NCI-H524 (cell line): ENCODE measurements at places on chromosomes 4 and X.

GRCh38 chr4:8478801-8479744 is 38.5 kb downstream of the TRMT44 start:
- DNase-seq, result no peak

- DNase-seq, result peak; percentile 22
Measured at GRCh38 chr4:110514889-110515479, 39.0 kb downstream of the ENPEP start.

- DNase-seq, result no peak
Measured at GRCh38 chr4:107068116-107068515, 32.0 kb upstream of the DKK2 start.

- no peak for DNase-seq
Measured at GRCh38 chr4:101186567-101187184, 160.7 kb downstream of the PPP3CA start.

DNA sequence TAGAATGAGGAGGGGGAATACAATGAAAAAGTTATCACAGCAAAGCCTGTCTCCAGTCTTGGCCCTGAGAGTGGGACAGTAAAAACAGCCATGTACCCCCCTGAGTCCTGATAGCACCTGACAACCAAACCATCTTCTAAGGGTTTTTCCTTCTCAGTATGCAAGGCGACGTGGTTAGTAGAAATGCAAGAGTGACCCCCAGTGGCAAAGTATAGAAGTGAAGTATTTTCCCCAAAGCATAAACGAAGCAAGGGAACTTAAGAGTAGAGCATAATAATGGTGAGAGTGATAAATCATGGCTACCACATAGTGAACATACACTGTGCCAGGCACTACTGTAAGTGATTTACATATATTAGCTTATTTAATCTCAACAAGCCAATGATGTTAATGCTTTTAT is 52.8 kb downstream of the FAM47C start:
- peak; percentile 31 for DNase-seq

DNA sequence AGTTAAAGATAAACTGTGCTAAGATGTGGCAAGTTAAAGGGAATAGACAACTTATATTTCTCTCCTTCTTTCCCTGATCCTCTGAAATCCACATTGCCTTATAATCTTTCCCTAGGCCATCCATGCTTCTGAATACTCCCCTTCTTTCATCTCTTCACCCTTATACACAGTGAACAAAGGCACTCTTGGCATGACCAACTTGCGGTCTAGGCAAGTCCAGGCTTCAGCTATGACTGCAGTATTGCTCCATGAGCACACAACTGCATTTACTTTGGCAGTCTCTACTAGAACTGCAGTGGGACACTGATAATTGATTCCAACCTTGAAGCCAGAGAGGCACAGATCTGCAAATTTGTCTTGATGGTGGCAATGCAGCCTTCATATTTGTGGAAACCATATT is 24.2 kb upstream of the UBA6 start:
- DNase-seq, result no peak

- no peak for DNase-seq
Measured at GRCh38 chrX:154021131-154021611, 1.5 kb upstream of the IRAK1 start.

DNA sequence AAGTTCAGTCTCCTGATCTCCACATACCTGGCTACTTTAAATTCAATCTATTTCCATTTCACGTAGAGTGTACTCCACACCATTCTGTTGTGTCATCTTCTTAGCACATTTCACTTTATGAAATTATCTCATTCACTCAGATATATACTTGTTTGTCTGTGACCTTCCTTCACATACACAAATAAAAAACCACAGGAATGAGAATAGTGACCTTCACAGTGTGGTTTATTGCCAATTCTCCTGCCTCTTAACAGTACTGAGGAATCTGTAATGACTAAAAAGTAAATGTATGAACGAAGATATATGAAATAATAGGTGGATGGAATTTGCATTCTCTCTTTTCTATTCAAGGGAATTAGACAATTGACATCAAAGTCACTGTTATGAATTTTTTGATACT is 183.9 kb upstream of the PCDH7 start:
- DNase-seq, result no peak

DNA sequence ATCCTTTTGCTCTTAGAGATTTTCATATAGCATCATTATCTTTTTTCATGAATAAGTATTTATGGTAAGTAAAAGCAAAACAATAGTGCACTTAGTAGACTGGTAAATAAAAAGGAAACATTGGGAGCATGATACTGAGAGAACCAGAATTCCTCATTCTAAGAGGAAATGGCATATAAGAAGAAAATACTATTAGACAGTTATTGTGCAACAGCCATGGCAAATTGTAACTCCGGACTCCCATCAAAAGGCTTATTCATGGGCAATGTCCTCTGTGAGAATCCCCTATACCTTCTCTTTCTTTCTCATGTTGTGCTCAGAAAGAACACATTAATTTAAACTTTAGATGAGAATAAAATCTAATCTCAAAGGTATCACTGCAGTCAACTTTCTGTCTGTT is 42.4 kb downstream of the SPATA18 start:
- DNase-seq, result no peak

DNA sequence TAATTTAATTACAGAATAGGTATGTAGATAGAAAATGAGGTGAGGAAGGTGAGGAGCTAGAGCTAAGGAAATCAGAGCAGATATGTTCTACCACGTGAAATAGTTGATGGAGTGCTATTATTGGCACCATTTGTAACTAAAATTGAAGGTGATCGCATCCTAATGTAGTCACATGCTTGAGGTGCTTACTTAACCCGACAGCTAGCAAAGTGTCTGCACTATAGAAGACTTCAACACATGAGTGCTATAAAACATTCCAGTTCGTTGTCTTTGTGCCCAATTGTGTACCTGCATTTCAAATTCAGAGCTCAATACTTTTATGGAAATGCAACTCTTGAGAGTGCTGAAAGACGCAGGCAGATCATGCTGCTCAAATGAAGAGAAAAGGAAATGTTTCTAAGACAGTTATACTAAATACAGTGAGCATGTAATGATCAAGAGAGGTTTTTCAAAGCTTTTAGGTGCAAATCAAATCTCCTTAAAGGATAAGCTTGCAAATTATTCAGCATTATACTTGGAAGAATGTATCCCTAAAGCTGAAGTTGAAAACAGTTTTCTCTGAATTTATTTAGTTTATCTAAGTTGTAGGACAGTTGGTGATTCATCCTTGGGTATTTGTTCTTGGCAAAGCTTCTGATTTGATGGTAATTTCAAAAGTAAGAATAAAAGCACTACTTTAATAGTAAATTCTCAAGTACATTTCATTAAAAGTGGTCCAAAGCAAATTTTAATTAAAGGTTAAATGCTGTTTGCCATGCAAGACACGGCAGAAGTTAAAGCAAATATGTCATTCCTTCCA is 223.9 kb upstream of the EPHA5 start:
- no peak for DNase-seq

GRCh38 chr4:99574530-99575324 is at the start of gene MTTP:
Gene MTTP, plus strand, starts transcription at chr4:99574824. Its CDS starts 86 bp downstream, at chr4:99574910.
- no peak for DNase-seq

GRCh38 chr4:112748352-112748878 is 111.5 kb downstream of the LARP7 start:
- no peak for DNase-seq

DNA sequence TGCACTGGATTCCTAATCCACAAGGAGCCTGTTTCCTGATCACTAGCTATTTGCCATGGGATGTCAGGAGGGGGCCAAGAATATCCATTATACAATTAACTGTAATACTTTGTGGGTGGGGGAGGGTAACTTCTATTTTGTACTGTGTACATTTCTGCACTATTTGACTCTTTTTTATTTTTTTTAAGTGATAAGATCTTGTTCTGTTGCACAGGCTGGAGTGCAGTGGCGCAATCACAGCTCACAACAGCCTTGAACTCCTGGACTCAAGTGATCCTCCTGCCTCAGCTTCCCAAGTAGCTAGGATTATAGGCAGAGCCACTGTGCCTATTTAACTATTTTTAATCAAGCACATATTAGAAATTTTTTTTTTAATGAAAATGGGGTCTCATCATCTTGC is 134.1 kb downstream of the ELOVL6 start:
- no peak for DNase-seq

DNA sequence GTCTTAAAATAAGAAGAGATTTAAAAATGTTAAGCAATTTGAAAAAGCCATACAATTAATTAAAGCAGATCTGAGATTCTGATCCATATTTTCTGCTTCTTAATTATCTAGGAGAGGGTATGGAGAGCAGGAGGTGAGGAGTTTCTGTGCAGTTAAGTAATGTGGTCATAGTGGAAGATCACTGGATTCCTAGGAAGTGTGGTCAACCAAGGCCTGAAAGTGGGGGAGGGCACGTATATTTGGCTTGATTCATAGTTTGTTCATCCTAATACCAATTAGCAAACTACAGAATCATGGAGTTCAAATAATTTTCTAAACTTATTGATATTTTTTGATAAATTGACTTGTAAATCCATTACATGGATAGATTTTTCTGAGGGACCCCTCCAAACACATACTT is 768.3 kb downstream of the RAPGEF2 start:
- no peak for DNase-seq

- DNase-seq, result no peak
Measured at GRCh38 chr4:140834839-140835495, 78.8 kb upstream of the TBC1D9 start.

- DNase-seq, result no peak
Measured at GRCh38 chrX:329291-329910, 10.8 kb upstream of the GTPBP6 start.

- DNase-seq, result no peak
Measured at GRCh38 chrX:38249965-38250364, 29.3 kb upstream of the SRPX start.

DNA sequence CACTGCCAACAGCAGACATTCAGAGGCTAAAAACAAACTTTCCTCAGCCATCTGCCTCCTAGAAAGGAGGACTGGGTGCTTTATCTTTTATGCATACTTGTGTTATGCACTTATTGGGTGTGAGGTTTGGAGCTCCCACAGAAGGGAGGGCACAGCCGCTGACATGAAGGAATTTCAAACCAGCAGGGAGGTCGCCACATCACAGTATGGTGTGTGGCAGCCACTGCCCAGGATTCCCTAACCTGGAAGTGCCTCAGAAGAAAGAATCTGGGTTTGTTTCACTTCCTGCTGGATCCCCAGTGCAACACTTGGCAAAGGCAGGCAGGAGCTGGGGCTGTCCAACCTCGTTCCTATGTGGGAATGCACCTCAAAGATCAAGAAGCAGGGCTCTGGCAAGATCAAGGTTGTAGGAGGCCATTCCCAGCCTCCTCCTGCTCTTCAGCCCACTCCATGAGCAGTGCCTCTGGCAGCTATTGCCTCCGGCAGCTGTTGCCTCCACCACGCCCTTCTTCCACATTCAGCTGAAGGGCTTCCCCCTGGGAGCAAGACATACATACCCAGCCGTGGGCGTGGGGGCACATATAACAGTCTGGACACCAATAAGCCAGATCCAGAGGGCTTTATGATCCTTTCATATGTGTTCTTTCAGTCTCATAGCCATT is 109.0 kb upstream of the MAMLD1 start:
- no peak for DNase-seq

DNA sequence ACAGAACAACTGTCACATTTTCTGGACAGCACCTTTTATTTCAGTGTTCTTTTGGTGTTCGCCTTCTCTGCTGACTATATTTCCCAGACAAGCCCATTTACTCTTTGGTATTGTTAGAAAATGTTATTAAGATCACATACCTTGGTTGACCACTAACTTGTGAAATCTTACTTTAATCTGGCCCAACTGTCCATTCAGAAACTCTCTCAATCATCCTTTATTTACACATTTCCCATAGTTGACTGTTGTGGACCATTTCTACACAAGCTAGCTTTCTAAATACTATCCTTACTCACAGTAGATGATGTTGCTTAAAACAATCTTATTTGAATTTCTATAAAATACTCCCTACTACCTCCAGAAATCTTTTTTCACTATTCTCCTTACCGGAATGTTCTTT is 64.7 kb downstream of the QRFPR start:
- no peak for DNase-seq

DNA sequence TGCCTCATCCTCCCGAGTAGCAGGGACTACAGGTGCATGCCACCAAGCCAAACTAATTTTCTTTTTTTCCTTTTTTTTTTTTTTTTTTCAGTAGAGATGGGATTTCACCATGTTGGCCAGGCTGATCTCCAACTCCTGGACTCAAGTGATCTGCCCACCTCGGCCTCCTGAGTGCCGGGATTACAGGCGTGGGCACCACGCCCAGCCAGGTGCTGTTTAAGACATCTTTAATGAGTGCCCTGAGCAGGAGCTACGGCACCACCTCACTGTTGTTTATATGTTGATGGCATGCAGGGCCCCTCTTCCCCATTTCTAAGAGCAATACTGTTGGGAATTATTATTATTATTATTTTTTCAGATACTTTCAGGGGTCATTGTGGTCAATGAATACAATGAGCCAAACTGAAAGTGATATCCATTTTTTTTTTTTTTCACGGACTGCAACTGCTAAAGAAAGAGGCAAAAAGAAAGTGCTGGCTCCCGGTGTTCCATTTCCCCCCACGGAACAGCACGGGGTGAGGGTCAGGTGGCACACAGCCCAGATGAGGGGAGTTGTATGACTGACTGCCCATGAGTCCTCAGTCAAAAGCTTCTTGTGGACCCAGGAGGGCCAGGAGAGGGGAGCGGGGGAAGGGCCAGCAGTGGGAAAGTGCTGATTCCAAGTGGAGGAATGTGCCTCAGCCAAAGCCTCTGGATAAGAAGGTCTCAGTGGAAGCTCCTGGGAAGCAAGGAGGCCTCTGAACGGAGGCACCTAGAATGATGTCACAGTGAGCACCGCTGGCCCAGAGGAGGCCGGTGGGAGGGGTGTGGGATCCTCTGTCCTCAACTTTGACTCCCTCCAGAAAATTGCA is 101.8 kb upstream of the HPF1 start:
- DNase-seq, result no peak

- DNase-seq, result no peak
Measured at GRCh38 chr4:109947918-109948317, 35.2 kb downstream of the EGF start.

DNA sequence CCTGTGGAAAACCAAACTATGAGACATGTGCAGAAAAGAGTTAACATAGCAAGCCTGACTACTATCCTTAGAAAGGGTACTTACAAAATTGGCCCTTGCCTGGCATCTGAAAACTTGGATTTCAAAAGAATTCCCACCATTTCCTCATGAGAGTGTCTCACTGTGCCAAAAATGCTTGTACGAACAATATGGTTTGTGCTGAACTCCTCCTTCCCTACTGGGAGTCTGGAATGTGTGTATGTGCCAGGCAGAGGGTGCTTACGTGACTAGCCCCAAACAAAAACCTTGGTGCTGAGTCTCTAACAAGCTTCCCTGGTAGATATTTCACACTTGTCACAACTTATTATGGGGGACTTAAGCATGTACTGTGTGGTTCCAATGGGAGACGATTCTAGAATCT is 81.7 kb upstream of the GIMD1 start:
- DNase-seq, result no peak

- no peak for DNase-seq
Measured at GRCh38 chr4:148786699-148787098, 344.5 kb upstream of the NR3C2 start.

GRCh38 chrX:78066110-78066509 is 37.9 kb upstream of the PGK1 start:
- no peak for DNase-seq

- no peak for DNase-seq
Measured at GRCh38 chr4:56215901-56216300, 171.4 kb downstream of the AASDH start.

- DNase-seq, result no peak
Measured at GRCh38 chr4:84852081-84852480, 114.4 kb downstream of the WDFY3 start.
